D721Med (cell line): ENCODE measurements at places on chromosomes 1 and 21.

DNA sequence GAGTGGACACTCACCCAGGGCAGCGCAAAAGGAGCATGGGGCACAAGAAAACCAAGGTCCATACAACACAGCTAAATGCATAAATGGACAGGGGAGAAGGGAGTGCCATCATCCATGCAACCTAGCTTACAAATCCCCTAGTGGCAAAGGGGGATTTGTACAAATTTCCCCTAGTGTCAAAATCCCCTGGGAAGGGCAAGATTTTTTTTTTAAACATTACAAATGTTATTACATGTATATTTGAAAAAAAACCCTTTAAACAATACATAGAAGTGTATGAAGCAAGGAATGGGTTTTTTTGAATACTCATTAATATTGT, 89.6 kb upstream of the IVNS1ABP start:
- no peak for DNase-seq

- DNase-seq: no peak
These were observed 9.3 kb downstream of the C1QB start for GRCh38 chr1:22662318-22662717.

DNA sequence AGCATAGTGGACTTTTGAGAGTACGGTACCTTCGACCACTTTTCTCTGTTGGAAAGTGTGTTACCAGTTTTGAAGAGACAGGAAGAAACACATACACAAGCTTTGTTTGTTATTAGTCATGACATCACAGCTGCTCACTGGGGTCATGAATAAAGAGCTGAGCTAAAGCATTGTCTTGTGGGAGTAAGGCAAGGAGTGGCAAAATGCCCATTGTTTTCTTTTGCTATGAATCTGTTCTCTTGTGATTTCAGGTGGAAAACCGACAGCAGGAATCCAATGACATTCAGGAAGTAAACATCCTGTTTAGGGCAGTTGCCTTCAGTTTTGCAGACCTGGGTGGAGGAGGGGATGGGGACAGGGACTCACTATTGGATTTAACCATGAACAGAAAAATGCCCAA, 66.2 kb downstream of the RGL1 start:
- no peak for DNase-seq

GRCh38 chr1:24586970-24587820, 31.3 kb downstream of the NCMAP start:
- DNase-seq: no peak

- DNase-seq: no peak
These were observed 293.9 kb downstream of the GRIK1 start for GRCh38 chr21:29645666-29646553.

DNA sequence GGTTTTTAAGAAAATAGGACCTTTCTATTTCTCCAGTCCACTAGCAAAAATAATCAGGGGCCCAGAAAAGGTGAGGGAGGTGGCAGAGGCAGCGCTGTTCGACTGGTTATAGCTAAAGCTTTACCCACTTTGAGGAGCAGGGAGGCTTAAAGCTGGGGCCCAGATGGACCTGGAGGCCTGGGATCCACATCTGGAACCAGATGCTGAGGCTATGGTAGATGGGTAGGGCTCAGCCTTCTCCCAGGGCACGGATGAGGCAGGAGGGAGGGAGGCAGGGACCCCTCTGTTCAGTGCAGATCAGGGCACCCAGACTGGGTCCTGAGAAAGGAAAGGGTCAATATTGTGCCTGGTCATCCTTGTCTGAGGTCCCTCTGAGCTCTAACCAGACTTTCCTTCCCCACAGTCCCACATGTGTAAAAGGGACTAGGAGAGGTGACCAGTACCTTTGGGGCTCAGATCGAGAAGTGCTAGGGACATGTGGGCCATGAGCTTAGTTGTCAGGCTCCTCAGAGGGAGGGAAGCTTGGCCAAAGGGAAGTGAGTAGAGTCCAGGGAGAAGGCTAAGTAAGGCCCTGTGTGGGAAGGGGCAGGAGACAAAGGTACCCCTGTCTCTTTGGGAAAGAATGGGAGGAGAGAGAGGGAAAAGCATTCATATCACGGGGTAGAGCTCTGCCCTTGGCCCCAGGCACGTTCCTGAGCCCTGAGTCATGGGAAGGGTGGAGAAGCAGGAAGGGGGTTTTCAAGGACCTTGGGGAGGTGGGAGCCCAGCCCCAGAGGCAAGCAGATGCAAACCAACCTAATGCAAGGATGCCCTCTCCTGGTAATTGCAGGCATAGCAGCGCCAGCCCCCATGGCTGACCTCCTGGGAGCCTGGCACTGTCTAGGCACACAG, 15.4 kb downstream of the LMNA start:
- DNase-seq: no peak

- no peak for DNase-seq
These were observed 249.7 kb downstream of the RHOU start for GRCh38 chr1:228984646-228985631.

GRCh38 chr1:244237445-244237844, 186.4 kb downstream of the ZBTB18 start:
- no peak for DNase-seq

- DNase-seq: no peak
These were observed 764.6 kb downstream of the LTN1 start for GRCh38 chr21:28227881-28228635.

DNA sequence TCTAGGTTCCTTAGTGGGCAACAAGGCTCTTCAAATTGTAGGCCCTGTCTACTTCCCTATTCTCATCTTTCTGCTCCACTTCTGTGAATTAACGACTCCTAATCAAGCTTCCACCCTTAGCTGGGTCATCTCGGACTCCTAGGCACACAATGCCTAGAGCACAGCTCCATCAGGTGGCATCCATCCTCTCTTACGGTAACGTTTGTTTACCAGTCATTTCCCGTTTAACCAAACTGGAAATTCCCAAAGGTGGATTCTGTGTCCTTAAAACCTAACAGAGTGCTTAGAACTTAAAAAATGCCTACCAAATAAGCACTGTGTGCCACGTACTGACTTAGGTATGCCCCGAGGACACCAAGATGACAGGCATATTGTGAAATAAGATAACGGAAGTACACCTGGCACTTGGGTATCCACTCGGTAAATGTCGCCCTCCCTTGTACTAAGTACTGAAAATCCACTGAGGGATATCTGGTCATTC, 1.5 kb downstream of the PARP1 start:
- DNase-seq: no peak

DNA sequence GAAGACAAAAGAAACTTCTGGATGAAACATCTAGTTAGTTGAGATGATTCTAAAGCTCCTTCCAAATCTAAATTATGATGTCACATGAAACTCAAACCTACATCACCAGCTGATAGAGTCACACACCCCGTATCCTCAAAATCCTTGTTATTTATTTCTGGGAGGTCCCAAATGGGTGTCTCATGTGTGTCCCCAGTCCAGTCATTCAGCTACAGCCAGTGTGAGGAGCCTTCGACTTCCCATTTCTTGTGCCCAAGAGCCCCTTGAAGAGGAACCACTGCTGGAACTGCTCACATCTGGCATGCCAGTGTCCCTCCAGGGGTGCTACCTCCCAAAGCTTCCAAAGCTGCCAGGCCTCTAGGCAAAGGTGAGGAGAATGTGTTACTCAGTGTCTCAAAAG, 32.5 kb upstream of the KCNA3 start:
- no peak for DNase-seq

- DNase-seq: no peak
These were observed 24.2 kb downstream of the SLC5A9 start for GRCh38 chr1:48246727-48247126.

- DNase-seq: no peak
These were observed 139.9 kb downstream of the DHRS3 start for GRCh38 chr1:12477936-12478611.

DNA sequence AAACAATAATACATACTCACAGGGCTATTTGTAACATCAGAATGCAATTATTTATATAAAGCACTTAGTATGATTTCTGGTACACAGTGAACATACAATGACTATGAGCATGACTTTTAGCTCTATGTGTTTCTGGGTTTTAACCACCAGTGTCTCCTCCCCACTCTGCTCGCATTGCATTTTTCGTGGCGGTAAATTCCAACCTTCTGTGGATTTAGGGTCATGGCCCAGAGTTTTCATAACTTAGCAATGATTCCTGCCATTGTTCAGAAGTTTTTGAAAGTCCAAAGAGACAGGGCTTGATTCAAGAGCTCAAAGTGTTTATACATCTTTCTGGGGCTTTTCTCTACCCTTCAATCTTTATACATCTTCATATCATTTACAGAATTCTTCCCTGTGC, 191.3 kb downstream of the BACH1 start:
- no peak for DNase-seq

DNA sequence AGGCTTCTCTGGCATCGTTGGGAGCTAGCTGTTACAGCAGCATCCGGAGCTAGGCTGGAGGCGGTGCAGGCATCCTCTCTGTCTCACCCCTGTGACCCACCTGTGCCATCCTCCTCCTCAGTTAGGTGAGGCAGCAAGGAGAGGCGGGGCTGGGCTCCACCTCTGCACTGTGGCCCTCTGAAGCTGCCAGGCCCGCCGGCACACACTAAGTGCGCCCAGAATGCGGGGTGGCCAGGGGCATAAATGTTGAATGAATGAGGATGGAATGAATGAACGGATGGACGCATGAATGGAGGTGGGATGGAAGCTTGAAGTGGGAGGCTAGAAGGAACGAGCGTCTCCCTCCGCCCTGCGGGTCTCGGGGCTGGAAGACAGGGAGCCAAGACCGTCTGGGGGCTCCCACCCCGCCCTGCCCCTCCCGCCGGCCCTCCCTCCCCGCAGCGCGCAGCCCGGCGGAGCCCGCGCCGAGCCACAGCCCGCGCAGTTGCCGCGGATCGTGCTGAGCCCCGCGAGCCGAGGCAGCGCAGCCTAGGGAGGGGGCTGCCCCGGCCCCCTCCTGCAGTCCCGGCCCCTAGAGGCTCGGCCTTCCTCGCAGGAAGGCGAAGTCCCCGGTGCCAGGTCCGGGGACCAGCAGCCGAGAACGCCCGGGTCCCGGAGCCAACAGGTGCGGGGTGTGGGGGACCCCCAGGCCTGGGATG, at the start of gene HCRTR1:
Gene HCRTR1, plus strand, starts transcription at position 472 of the 698 bp plus-strand sequence. CDS start 1,504 bp downstream, outside the sequence.
- DNase-seq: no peak
